Stimulated activated CD8-positive, alpha-beta memory T cell treated with anti-CD3 and anti-CD28 coated beads, Interleukin-12 subunit alpha, Interleukin-12 subunit beta, amount 100 ng/mL, for 1 hour (primary cell): ENCODE measurements at places on chromosomes 12 and 14.

- DNase-seq: no peak
Observed at GRCh38 chr12:104294927-104295668, 8.4 kb upstream of the EID3 start.

DNA sequence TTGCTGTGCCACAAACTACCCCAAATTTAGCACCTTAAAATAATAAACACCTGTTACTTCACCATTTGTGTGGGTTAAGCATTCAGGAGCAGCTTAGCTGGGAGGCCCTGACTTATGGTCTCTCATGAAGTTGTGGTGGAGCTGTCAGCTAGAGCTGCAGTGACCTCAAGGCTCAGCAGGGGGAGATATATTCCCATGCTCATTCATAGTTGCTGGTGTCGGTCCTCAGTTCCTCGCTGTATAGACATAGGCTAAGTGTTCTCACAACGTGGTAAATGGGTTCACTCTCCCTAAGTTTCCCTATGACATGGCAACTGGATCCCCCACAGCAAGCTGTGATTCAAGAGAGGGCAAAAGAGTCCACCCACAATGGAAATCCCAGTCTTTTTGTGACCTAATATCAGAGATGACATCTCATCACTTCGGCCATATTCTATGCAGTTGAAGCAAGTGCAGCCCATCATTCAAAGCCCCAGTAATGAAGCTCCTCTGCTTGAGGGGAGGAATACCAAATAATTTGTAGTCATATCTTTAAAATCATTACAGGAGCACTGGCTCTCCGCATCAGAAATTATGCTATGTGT lies 41.1 kb downstream of the PRB3 start:
- no peak for DNase-seq

DNA sequence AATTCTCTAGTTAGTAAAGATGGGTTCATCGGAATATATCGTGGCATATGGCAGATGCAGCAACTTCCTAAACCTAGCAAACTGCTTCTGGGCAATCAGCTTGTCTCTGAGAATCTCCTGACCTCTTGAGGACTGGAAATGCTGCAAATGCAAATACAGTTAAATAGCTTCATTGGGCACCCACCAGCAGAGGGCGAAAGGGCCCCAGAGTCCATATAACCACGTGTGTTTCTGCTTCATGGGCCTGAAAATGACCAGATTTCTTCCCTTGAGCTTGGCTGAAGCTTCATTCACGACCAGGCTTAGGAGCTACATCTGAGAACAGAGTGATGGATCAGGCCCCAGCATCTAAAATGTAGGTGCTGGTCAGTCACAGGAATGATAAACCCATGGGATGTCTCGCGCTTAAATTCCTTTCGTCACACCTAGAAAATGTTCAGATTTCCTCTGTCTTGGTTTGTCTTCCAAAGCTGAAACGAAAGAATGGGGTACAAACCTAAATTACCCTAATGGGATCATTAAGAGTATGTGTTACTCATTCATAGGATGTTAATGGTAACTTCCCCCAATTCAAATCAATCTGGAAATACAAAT lies 1482.5 kb upstream of the TMEM132C start:
- DNase-seq: peak; percentile 1

- no peak for DNase-seq
Observed at GRCh38 chr14:100289916-100290606, 16.2 kb downstream of the SLC25A29 start.

DNA sequence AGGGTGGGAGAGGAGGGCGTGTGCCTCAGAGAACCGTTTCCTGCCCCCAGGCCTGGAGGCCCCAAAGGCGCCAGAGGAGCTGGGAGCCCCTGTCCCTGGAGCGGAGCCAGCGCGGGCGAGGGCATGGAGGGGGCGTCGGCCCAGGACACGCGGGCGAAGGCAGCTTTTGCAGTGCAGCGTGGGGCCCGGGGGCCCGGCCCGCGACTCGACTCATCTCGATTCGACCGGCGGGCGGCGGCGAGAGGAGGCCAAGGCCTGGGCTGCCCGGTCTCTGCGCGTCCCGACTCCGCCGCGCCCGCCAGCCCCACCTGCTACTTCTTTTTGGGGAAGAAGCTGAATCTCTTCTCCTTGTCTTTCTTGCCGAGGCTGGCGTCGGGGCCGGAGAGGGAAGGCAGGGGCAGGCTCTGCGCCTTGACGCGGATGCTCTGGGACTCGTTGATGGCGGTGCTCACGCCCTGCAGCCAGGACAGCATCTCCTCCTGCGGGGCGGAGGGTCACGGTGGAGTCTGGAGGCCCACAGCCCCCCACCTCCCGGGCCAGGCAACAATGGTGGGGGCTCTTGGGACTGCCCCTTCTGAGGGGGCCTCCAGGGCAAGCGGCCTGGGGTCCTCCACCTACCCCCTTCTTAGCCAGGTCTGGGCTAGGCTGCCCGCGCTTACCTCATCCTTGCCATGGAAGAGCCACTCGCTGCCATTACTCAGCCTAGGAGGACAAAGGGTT lies 44.9 kb downstream of the PLEKHG3 start:
- DNase-seq: no peak
